Fibroblast of skin of left quadriceps (primary cell): ENCODE measurements at places on chromosomes 1 and 21.

DNA sequence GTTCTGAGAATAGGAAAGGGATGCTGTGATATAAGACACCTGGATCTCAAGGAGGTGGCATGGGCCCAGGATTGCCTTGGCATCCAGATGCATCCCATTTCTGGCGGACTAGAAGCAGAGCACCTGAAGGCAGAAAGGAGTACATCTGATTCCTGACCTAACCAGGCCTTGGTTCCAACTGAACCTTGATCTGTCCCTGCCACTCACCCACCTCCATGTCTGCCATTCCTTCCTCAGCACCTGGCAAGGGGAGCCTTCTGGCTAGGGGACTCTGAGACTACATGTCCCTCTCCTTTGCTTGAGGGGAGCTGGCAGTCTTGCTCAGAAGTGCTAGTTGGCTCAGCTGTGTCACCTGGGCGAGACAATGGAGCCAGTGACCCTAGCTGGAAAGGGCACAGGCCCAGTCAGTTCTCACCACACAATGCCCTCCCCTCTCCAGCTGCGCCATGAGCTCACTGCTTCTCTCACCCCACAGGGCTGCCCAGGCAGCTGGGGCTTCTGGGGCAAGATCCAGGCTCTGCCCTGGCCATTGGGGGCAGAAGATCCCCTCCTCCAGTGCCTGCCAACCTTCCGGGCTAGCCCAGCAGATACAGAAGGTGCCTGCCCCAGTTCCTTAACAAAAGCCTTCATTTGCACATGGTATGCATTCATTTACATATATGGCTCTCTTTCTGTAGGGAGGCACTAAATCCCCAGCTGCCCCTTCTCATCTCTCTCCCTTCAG lies 2.9 kb downstream of the IGSF8 start:
- no peak for DNase-seq

GRCh38 chr1:209042413-209042812 lies 541.1 kb upstream of the CAMK1G start:
- no peak for DNase-seq

- no peak for DNase-seq
These were observed 722 bp downstream of the TUT4 start for GRCh38 chr1:52552236-52552504.

DNA sequence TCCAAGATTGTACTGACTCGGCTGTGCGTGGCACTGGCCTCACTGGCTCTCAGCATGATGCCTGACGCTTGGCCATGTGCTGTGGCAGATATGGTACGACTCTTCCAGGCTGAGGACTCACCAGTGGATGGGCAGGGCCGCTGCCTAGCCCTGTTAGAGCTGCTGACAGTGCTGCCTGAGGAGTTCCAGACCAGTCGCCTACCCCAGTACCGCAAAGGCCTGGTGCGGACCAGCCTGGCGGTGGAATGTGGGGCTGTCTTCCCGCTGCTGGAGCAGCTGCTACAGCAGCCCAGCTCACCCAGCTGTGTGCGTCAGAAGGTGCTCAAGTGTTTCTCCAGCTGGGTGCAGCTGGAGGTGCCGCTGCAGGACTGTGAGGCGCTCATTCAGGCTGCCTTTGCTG lies 2.9 kb downstream of the IPO13 start:
- no peak for DNase-seq

GRCh38 chr1:1332031-1332755 lies 1.1 kb downstream of the TAS1R3 start:
- DNase-seq, result no peak

DNA sequence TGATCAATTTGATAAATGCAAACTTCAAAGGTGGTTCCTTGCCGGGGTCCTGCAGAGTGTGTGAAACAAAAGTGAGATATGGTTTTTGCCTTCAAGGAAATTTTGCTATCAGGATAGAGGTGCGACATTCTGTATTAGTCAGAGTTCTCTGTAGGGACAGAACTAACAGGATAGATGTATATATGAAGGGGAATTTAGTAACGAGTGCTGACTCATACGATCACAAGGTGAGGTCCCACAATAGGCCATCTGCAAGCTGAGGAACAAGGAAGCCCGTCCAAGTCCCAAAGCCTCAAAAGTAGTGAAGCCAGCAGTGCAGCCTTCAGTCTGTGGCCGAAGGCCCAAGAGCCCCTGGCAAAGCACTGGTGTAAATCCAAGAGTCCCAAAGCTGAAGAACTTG lies 157.0 kb downstream of the RYR2 start:
- DNase-seq, result no peak

DNA sequence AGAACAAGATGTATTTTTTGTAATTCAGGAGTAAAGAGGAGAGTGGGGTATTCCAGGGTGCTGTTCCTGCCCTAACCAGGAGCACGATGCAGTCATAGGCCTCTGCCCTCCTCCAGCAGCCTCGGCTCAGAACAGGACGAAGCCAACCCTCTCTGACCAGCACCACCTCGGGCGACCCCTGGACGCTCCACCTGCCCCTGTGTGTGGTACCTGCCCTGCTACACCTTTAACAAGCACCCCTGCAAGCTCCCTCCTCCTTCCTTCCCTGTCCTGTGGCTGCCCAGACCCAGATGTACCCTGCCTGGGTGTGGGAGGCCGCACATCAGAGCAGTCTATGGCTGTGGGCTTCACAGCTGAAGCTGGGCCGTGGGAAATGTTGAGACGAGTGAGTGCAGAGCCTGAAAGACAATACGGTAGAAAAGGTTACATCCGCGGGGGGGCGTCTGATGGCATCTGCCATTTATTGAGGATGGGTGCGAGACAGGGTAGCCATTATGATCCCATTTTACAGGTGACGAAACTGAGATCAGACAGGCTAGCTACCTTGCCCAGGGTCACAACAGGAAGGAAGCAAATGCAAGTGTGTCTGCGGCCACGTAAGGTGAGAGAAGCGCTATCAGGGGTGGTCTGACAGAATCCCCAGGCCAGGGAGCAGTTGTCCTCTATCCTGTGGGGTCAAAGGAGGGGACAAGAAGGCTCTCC lies 4.6 kb downstream of the ERG start:
- no peak for DNase-seq

DNA sequence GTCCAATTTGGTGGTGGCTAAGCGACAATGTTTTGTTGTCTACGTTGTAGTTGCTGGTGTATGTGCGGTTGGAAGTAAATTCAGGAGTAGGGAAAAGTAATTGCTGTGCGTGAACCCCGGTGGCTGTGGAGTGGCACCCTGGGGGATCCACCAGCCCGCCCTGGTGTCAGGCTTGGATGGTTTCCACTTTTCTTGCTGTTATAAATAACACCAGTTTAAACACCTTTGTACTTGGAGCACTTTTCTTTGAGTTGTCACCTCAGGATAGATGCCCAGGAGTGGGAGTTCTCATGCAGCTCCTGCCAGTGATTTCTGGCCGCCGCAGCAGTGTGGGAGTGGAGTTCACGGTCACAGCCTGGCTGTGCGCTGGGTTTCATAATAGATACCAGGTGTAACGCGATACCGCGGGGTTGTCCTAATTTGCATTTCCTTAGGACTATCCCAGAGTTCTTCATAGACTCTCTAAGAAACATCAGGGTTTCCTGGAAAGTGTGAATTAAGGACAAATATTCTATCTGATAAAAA lies 12.8 kb upstream of the TMEM200B start:
- DNase-seq, result no peak

DNA sequence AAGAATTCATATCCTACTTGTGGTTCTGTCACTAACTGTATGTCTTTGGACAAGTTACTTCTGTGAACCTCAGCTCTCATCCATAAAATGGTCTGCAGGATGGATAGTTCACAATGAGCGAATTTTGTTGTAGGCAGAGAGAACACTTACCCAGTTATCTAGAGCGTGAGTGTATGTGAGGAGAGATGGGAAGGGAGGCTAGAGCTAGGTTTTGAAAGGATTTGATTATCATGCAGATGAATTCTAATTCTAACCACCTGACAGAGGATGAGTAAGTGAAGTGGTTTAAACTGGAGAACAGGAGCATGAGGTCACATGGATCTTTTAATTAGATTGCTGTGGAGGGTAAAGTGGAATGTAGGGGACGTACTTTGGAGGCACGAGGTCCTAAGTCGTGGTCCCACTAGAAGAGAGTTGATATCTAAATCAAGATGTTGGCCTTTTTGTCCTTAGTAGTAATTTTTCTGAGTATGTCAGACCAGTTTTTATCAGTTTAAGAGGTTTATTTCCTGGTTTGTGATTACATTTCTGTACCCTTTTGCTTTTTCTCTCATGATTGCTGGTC lies 5.0 kb downstream of the SUCO start:
- DNase-seq, result no peak
